ENCODE measurements at places on chromosomes 11 and 22.

GRCh38 chr11:86463120-86463519, 88.4 kb downstream of the CCDC81 start:
- DNase-seq: no peak

DNA sequence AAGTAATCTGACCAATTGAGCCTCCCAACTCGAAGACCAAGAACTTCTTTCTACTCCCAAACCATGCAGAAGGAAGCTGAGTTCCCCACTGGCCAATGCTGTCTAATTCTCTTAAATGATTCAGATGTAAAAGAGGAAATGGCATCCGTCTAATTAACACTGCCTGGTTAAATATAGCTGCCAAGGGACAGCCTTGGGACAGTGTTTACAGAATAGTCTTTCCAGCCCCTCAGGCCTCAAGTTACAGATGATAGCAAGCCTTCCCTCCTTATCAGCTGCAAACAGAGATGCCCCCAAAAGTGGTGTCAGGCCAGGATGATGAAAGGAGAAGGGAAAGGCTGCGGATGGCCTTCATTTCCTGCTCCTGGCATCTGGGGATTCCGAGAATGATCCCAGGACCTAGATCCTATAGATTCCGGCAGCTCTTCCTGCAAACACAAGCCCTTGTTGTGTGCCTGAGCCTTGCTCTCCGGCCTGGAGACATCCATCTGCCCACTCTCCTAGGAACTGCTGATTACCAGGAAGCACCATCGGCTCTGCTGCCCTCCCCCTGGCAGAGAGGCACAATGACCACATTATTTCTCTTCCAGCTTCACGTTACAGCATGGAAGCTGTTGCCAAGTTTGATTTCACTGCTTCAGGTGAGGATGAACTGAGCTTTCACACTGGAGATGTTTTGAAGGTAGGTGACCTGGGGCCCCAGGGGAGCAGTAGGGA, 13.5 kb upstream of the TMA7B start:
- no peak for DNase-seq

DNA sequence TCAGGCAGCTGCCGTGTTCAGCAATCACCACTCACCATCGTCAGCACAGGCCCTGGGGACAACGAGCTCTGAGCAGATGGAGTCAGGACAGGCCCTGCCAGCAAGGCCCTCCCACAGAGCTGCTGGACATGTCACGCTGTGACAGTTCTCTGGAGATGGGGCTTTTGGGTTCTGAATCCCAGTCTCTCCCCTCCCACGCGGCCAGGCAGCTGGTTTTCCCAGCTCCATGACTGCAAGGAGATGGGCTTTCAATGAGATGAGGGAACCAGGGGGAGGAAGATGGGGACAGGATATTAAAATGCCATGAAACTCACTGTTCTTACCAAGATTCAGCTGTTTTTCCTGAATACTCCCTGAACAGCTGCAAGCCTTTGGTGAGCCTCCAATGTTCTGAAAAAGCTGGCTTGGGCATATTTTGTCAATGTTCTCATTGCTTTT, 305.9 kb downstream of the BRD1 start:
- no peak for DNase-seq

DNA sequence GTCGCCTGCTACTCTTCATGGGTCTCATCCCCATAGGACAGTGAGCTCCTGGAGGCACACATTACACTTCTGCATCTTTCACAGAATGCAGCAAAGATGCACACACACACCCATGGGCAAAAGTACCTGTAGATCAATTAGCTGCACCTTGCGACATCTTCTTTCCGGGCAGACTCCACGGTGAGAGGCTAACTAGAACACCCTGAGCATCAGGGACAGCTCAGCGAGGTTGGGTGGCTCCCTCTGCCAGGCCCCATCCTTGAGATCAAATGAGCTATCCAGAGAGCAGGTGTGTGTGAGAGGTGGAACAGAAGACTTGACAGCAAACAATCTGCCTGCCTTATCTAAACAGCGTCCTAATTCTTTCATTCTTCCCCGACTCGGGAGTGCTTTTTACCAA, 96.1 kb upstream of the BID start:
- no peak for DNase-seq

- no peak for DNase-seq
Measured at GRCh38 chr11:84524422-84525051, 1102.6 kb downstream of the DLG2 start.

- no peak for DNase-seq
Measured at GRCh38 chr11:45023065-45023365, 72.3 kb upstream of the TP53I11 start.

- DNase-seq: no peak
Measured at GRCh38 chr11:17152306-17152705, 55.5 kb downstream of the PIK3C2A start.

DNA sequence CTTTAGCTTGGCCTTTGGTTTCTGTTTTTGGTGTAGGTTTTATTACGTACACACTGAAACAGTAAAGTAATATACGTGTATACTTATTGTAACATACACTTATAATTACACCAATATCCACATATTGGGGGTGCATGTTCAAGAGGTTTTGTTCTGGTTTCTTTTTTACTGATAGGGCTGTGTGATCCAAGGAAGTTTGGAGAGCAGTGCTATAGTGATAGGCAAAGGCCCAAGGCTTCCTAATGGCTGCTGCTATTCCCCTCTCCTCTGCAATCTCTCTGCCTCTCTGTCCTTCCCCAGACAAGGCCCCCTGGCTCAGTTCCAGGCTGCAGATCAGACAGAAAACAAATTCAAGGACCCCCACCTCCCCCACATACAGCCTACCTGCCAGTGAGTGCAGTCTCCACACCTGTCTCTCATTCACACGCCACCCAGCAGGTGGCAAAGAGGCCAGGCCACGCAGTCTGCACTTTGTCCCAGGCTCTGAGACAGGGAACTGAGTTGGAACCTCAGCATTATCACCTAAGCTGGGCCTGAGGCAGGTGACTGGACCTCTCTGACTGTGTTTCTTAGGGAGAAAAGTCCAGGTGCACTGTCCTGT, 15.1 kb downstream of the TMEM184B start:
- DNase-seq: no peak

DNA sequence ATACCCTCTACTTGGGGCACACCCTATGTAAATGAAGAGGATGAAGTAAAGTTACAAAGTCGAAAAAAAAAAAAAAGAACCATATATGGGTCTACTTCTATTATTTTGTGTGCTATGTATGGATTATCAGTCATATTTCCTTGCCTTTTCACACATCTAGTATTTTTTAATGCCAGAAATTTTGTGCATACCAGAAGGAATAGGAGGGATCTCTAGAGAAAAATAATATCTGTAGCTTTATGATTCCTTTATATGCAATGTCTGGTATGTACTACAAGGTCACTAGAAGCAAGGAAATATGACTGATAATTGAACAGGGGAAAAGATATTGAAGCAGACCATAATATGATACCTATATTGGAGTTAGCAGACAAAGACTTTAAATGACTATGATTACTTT, 713.4 kb downstream of the OPCML start:
- no peak for DNase-seq

All from non-pigmented ciliary epithelial cell (primary cell).